ENCODE measurements at places on chromosomes 11 and 22.

DNA sequence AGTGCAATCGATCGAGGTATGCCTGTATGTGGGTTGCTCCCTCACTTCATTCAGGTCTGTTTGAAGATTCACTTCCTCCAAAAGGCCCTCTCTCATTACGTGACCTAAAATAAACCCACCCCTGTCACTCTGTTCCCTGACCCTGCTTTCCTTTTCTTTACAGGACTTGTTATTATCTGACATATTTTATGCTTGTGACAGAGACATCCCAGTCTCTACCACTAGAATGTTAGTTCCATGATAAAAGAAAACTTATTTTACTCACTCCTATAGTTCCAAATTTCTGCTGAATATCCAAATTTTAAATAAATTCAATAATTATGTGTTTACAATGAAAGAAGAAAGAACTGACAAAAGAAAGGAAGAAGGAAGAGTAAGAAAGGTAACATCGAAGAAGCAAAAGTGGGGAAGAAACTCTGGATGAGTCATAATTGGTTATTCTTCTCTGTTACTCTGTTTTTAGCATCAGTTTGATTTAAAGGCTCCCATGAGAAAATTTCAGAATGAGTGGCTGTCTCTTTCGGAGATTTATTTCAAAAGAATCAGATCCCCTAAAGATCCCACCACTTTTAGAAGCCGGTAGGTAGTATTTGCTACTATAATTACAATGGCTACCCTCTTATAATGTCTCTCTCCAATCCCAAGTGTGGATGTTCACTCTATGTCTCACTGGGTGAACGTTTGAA is 33.5 kb downstream of the ENTHD1 start:
- DNase-seq = no peak

DNA sequence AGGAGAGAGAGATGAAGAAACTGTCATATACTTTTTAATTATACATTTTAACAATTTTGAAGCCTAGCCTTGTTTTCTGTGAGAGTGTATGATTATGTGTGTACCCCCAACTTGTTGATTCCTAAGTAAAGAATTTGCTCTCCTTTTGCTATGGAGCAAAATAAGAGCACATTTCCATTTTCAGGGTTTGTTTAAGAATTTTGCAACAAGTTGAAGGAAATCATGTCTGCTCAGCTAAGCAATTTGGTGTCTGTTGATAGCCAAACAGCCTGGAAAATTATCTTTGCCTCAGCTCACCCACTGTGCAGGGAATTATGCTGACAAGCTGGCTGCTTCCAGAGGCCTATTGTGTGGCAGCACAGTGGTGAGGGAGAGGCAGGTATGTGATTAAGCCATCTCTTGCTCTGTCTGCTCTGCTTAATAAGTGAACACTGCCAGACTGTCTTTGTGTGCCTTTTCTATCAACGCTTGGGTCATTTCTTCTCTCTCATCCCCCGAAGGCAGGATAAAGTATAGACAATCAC is 135.1 kb upstream of the TTC12 start:
- no peak for DNase-seq

DNA sequence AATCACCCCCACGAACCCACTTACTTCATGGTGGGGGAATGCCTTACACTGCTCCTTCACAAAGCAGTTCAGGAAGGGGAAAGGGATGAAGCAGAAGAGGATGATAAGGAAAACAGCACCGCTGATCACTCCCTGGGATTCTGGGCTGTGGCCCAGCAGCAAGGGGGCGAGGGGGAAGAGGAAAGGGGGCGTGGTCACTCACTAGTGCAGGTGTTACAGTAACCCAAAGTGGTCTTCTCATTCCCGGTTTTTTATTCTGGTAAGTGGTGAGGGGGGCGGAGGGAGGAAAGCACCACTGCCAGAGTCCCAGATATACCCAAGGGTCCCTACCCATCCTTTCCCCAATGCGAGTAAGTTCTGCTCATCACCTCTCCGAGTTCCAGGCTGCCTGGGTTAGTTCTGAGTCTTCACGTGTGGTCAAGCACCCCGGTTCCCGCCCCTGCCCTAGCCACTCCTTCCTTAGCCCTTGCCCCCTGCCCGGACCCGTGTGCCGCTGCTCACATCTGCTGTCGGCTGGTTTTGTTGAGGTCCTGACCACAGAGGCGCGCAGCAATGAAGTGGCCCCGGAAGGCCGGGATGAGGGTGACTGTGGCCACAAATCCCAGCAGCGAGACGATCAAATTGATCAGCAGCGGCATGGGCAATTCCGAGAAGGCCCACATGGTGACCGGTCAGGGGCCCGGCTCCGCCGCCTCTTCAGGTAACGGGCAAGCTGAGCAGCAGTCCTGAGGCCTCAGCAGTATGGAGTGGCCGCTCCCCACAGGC is 477 bp downstream of the DPAGT1 start:
- DNase-seq = no peak

GRCh38 chr22:49564666-49565515 is 262.8 kb downstream of the BRD1 start:
- DNase-seq = no peak

- DNase-seq = no peak
These were observed 1385.0 kb downstream of the BRD1 start for GRCh38 chr22:48442663-48443062.

DNA sequence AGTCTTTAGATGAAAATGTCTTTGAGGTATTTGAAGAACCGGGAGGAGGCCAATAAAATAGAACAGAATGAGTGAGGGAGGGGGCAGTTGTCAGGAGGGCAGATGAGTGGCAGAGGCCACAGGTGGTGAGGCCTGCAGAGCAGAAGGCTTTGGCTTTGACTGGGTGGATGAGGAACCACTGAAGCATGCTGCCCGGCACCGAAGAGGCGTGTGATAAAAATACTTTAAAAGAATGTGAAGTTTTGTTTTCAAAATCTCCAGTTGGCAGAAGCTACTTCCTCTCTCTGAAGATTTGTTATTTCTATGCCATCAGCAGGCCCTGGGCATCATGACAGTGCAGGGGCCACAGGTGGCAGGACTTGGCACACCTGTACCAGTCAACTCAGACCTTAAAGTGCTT is 6.3 kb downstream of the MS4A12 start:
- DNase-seq = no peak

DNA sequence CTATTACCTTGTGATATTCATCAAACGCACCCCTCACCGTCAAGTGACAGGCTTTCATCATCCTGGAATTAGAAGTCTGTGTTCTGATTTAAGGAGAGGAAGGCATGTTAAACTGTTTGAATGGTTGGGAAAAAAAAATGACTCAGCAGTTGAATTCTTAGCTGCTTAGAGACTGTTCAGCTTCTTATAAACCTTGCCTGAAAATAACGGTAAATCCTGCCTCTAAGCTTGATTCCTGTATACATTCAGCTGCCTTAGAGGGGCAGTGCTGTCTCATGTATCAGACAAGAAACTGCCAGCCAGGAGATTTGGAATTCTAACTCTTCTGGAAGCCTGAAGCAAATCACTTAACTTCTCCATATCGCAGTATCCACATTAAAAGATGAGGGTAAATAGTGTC is 437.4 kb downstream of the JRKL start:
- DNase-seq = no peak

DNA sequence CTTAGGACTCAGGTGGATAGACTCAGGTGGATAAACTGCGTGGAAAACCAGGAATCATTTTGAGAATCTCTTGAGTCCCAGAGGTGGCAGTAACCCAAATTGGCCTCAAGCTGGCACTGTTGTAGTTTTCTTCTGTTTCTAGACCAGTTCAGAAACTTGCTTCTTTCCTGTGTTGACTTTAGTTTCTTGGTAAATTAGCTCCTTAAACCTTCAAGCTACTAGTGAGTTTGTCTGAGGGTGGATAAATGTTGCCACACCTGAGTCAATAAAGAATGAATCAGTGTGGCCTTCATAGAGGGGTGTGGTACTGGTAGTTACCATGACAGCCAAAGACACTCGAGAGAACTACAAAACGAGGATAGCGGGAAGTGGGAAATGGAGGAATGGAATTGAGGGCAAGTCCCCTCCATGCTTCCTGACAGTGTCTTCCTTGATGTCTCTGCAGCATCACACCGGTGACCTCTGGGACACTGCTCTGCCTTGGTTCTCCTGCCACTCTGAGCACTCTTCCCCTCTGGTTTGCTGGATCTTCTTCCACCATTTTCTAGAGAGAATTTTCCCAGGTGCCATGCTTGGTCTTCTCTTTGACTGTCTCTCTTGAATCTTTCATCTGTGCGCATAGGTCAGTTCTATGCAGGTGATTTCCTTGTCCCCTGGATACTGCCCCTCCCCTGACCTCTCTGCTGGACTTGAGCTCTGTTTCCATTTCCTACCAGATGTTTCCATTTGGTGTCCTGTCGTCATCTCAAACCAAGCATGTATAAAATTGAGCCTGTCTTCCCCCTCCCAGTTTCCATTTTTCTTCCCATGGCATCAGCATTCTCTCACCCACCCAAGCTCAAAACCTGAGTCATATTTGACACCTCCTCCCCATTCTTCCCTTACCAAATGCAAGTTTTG is 7.2 kb downstream of the POLD4 start:
- DNase-seq = peak; percentile 80

DNA sequence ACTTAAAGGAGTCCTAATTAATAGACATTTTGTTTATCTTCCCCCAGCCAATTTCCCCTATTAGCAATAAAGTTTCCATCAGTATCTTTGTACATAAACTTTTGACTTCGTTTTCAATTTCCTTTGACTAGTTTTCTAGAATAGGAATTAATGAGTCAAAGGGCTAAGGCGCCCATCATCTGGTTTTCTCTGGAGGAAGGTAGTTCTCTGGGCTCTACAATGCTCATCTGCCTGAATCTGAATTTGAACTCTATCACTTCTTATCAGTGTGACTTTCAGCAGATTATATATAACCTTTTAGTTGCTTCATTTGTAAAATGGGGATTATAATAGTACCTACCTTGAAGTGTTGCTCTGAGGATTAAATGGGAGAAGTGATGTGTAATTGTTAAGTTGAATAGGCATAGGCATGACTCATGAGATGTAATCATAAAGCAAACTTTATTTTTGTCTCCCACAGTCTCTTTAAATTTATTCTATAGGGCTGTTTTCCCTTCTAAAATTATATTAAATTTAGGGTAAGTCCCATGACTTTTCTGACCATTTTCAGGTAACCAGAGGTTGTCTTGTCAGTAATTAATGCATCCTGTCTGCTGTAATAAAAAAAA is 5.8 kb upstream of the TUB start:
- DNase-seq = no peak

DNA sequence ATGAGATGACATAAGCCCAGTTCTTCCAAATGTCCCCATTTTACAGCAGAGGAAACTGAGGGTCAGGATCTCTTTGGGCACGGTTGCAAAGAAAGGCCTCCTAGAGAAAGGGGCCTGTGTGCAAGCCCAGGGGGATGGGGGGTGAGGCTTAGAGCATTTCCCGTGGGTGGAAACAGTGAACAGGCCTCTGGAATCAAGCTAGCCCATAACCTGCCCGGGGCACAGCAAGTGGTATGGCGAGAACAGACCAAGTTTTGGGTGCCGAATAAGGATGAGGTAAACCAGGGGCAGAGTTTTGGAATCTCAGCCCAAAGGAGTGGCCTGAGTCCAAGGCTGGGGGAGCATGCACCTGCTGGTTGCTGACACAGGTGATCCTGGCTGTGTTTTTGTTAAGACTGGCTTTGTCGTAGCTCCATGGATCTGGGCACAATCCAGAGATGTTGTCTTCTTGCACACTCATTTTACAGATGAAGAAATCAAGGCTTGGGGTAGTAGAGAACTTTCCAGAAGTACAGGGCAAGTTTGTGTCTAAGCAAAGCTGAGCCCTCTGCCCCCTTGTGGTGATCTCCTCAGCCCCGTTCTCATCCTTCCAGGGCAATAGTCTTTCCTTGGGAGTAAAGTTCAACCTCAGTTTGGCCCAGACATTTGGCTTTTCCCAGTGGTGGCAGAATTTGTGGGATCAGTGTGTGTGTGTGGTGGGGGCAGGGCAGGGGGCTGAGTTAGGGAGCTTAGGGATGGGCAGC is 53.5 kb upstream of the MYEOV start:
- DNase-seq = no peak

DNA sequence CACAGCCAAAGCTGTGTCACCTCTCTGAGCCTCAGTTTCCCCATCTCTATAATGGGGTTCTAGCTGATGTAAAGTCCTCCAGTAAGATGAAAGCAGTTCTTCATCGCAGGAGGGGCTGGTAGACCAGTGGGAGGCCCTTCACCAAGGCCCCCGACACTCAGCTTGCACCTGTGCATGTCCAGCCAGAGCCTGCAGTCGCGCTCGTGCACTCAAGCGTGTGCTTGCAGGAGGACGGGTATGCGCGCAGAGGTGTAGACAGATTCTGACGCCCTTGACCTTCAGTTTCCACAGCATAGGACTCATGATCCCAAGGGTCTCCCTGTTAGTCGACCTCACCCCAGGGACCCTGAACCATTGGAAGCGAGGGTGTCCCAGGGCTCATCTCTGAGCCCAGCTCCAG is 633.7 kb downstream of the TBC1D22A start:
- DNase-seq = no peak

DNA sequence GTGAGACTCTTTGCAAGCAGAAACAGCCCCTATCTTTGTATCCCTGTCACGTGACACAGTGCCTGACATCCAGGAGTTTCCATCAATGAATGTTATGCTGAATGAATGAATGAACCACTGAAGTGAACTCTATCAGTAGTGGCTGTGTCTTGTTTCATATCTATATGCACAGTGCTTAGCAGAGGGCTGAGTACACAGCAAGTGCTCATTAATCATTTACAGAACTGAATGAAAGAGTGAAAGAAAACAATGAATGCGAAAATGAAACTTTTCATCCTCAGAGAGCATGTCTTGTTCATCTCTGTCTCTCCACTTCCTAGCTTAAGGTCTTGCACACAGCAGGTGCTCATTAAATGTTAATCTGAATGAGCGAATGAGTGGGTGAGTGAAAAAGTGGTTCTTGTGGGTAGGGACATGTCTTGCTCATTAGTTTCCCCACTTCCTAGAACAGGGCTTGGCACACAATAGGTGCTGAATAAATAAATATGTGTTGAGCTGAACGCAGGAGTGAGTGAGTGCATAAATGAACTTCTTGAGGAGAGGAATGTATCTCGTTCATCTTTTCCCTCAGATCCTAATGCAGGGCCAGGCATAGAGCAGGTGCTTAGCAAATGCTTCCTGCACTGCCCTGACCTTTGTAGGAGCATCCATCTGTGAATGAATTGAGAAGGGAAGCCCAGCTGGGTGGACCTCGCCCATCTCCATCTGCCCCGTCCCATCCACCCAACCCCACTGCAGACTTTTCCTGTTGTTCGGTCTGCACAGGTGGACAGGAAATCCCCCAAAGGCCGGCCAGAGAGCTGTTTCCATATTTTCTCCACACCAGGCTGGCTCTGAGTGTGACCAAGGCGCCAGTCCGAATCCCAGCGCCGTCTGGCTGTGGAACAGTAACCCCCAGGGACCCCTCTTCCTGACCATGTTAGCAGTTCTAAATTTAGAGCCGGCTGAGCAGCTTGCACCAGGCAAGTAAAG is 113.4 kb upstream of the CRYBB3 start:
- DNase-seq = no peak

GRCh38 chr11:14551380-14551779 is 31.2 kb upstream of the PSMA1 start:
- DNase-seq = no peak

GRCh38 chr11:46020084-46020599 is 97.7 kb downstream of the LARGE2 start:
- no peak for DNase-seq

GRCh38 chr11:126997196-126997595 is 3.4 kb downstream of the KIRREL3 start:
- no peak for DNase-seq

All from AG09319 (cell line).